Hematopoietic multipotent progenitor cell (in vitro differentiated cells): ENCODE measurements at places on chromosomes 16 and 17.
A peak's percentile ranks its signal among the peaks of the same experiment; 100 is the strongest.

DNA sequence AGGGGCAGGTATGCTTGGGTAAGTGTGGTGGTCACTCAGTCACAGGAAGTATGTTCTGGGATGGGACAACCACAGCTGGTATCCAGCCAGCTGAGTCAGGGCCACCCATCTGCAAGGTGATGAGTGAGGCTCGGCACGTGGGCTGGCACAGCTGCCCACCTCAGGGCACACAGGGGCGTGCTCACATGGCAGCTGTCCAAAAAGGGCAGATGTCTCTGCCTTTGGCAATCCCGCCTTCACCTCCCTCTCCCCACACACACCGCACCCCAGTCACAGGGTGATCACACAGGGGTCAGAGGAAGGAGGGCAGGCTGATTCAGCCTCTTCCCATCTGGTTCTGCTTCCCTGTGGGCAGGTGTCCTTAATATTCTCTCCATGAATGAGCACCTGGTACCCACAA, 85.9 kb upstream of the TOB1 start:
- peak; percentile 44 for DNase-seq

DNA sequence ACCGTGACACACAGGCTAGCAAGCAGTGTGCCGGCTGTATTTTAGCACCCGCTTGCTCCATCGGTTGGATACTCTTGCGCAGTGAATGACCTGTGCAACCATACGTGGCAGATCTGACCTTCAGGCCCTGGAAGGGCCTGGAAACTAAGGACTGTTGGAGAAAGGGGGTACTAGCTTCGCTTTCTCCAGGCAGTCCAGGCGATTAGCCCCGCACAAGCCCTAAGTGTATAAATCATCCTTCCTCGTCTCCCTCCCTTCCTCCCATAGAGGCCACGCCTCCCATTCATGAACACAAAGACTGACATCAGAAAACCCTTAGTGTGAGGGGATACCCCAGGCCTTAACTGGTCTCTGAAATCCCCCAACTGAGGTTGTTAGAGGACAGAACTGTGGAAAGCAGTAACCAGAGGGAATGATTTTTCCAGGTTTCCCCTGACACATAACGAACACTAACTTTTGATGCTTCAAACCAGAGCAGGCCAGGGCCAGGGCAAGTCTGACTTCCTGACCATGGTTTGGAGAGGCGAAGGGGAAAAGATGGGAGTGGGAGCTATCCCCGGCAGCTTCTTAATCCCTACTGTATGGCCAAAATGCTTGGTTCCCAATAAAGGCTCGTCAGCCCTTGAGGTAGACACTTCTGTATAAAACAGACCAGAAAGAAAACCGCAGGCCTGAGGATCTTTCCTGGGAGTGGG, 1.4 kb upstream of the DYNLL2 start:
- no peak for DNase-seq

GRCh38 chr17:27485716-27486495, 29.7 kb downstream of the KSR1 start:
- no peak for DNase-seq

- DNase-seq = no peak
Measured at GRCh38 chr17:74010903-74011302, 192.6 kb upstream of the RPL38 start.

GRCh38 chr17:61323003-61323908, 76.4 kb upstream of the TBX2 start:
- no peak for DNase-seq

DNA sequence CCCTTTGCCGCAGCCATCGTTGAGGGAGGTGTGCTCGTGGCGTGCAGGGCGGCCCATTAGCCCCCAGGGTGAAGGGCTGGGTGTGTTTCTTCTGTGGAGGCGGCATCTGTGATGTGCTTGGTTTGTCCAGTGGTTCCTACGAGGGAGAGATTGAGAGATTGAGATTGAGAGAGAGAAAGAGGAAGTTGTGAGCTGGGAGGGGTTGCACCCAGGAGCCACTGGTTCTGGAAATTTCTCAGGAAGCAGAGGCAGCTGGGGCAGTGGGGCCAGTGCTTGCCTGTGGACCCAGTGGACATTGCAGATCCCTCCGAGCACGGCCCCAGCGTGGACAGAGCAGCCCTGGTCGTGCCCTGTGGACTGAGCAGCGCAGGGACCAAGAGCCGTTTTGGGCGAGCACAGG, 72.0 kb upstream of the ZNF750 start:
- DNase-seq = peak; percentile 24

DNA sequence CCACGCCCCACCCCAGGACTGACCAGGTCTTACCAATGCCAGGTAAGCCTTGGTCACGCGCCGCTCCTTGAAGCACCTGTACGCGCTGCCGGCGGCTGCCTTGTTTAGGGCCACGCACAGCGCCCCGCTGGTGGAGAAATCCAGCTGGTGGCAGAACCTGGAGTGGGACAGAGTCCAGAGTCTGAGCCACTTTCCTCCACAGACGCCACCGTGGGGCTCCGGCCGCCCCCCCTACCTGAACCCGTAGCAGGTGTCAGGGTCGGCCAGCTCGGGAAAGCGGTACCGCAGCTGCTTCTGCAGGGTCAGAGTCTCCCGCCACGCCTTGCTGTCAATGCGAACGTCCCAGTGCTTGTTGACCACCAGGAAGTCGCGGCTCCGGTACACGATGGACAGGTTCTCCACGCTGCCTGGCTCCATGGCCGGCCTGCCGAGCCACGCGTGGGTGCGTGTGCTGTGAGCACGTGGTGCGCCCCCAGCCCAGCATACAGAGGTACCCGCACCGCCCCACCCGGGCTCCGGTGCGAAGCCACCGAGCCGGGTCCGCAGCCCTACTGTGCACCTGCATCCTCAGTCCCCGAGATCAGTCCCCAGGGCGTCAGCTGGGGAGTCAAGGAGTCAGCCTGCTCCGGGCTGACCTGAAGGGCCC, 737 bp downstream of the RPUSD1 start:
- no peak for DNase-seq

DNA sequence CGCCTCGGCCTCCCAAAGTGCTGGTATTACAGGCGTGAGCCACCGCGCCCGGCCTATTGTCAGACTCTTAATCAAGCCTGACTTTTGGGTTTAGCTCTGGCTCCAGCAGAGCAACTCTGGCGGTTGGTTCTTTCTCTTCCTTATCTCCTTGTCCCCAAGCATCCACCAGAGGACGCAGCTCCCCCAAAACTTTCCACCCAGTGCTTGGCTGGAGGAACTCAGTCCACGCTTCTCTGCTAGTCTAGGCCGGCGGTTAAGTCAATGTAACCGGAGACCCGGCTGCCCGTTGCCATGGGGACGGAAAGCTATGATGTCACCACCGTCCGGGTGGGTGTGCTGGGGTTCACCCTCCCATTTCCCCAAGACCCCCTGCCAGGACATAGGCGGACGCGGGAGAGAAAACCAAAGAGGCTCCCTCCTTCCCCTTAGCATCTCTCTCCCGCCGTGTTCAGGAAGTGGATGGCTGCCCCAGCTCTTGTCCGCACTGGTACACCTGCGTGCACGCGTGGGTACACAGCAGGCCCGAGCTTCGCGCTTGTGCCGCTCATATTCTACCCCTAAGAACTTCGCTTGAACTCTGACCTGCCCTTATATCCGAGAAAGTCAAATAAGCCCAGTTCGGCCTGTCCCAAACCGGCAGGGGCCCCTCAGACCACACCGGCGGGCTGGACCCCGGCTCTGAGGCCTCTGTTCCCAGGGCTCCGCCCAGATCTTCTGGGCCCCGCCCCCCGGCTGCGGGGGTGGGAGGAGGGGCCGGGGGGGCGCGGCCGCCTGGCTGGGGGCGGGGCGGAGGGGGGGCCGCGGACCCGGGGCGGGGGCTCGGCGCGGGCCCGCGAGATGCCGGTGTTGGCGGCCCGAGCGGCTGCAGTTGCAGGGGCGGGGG, at the start of gene RND2:
RND2 (plus strand) TSS at position 825 of the 883 bp plus-strand sequence. CDS start 117 bp downstream, outside the sequence.
- DNase-seq = peak; percentile 92

GRCh38 chr17:49862781-49863331, 15.0 kb upstream of the TAC4 start:
- no peak for DNase-seq

GRCh38 chr17:78653382-78653781, 76.2 kb upstream of the DNAH17 start:
- DNase-seq = no peak

DNA sequence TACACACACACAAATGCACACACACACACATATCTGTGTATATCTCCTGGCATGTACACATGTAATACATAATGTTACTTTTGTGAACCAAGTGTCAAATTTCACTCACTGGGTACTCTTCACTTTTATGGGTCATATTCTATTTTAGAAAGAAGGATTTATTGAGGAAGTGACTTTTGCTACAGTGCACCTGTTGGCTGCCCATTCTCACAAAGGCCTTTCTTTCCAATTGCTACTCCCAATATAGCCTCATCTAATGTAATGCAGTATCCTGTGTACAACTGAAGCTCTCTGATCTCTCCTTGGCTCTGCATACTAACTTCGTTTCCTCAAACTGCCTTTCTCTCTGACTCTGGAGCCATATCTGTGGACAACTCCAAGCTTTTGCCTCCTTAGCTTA, 107.5 kb downstream of the ABCA8 start:
- no peak for DNase-seq

DNA sequence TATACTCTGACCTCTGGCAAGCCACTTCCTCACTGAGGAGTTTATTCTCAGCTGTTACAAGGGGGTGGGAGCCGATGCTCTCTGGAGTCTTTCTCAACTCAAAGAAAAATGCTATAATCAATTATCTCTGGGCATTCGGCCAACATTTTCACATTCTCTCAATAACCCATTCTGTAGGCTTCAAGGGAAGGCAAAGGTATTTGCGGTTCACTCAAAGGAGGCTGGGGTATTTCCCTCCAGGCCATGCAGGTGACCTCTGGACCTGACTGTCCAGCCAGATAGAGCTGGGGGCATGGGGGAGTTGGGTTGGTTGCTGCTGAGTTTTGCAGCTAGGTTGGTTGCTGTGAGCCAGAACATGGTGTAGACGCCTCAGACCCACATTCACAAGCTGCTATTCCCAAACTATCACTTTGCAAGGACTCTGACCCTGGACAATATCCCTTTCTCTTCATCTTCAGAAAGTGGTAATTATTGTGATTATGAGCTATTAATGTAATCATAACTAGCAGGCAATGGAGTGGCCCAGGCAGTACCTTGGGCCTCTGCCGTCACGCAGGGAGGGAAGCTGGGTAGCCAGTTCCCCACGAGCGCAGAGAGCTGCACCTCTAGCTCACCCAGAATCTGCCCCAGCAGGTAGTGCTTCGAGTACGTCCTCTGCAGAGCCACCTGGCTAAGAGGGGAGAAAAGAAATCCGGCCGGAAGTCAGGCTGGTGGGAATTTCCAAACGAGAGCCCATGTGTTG, 42.1 kb downstream of the AIPL1 start:
- DNase-seq = no peak

DNA sequence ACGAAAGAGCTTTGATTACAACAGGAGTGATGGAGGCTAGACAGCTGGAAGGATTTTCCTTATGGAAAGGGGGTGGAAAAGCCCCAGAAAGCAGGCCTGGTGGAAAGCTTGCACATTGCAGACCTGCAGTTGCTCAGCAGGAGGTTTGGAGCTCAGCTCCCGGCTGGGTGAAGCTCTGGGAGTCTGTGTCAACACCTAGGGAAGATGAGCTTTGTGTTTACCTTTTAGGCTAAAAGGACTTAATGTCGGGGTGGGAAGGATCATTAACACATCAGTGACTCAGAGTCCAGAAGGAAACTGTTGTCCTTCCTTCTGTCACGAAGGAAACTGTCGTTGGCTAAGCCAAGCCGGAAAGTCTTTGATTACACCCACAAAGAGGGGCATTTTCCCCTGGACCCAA, 48.2 kb downstream of the RAP1GAP2 start:
- no peak for DNase-seq

- DNase-seq = peak; percentile 88
Measured at GRCh38 chr17:42248351-42249179, 27.6 kb downstream of the STAT5B start.

GRCh38 chr17:82117139-82118090, 19.4 kb upstream of the FASN start:
- DNase-seq = no peak

GRCh38 chr17:76385892-76386786, 1.7 kb downstream of the SPHK1 start:
- DNase-seq = peak; percentile 63

- DNase-seq = no peak
Measured at GRCh38 chr16:14205666-14206065, 134.5 kb downstream of the MRTFB start.

DNA sequence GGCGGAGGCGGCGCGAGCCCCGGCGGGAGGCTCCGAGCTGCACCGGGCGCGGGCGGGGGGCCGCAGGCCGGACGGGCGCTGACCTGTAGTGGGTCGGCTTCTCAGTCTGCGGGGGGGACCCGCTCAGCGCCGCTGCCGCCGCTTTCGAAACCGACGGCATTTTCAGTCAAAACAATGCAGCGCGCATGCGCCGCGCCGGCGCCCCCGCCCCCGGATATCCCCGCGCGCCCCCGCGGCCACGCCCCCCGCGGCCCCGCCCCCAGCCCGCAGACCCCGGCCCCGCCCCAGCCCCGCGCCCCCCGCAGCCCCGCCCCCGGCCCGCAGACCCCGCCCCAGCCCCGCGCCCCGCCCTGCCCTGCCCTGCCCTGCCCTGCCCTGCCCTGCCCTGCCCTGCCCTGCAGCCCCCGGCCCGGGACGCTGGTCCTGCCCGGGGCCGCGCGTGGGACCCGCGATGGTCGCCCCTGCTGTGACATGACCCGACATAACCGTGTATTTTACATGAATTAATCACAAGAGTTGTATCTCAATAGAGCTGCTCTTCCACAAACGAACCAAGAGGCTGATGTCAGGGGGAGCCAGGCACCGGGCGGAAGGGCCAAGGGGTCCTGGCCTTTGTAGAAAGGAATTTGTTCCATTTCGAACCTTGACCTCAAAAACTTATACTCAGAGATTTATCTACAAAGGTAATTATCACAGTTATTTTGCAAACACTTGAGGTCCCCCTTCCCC, at the start of gene UNKL:
UNKL (minus strand) TSS at position 173 of the 729 bp plus-strand sequence; CDS start at position 160, 13 bp downstream.
- DNase-seq = peak; percentile 76

DNA sequence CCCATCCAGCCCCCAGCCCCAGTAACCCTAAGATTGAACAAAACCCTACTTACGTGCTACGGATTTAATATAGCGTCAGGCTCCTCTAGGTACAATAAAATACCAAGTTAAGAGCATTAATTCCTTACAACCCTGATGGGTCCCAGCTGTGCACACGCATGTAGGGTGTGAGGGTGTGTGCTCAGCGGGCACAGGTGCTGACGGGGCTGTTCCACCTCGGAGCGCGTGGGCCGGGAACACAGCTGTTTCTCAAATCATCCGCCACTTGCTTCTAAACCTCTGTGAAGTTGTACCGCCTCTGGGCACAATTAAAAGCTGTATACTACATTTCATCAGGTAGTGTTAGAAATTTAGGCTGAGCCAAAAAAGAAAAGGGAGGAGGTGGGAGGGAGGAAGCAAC, 478.6 kb downstream of the MAF start:
- no peak for DNase-seq

DNA sequence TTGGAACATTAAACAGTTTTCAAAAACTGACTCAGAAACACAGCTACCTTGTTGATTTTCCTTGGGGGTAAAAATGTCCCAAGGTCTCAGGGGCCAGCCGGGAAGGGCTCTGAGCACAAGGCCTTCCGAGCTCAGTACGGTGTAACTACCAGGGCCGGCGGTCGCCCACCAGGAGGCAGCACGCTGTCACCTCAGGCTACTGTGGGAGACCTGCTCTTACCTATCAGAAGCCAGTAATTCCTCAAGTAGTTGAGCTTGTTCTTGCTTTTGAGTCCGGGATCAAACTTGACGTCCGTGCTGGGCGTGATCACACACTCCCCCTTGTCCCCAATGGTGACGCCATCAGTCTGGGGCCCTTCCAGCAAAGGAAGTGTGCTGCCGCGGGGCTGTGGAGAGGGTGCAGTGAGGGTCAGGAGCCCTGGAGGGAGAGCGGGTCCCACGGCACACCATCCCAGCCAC, 43.4 kb upstream of the ICAM2 start:
- peak; percentile 70 for DNase-seq
